ENCODE measurements at places on chromosomes 5 and 9.

- DNase-seq, result no peak
These were observed 102.0 kb downstream of the NSG2 start for GRCh38 chr5:174147551-174147950.

- DNase-seq, result no peak
These were observed 44.6 kb upstream of the BASP1 start for GRCh38 chr5:17172791-17173190.

DNA sequence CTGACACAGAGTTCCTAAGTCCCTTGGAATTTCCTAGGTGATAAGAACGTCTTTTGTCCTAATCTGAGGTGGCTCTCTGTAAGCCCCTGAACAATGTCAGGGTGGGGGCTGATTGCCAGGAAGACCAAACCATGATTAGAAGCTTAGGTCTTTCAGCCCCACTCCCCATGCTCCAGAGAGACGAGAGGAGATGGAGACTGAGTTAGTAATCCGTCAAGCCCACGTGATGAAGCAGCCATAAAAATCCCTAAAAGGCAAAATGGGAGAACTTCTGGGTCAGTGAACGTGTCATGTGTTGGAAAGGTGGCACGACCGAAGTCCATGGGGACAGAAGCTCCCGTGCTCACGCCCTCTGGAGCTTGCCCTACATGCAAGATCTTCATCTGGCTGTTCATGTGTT, 85.6 kb downstream of the RAD23B start:
- peak; percentile 45 for DNase-seq

- DNase-seq, result no peak
These were observed 49.8 kb upstream of the TESK1 start for GRCh38 chr9:35555246-35555701.

DNA sequence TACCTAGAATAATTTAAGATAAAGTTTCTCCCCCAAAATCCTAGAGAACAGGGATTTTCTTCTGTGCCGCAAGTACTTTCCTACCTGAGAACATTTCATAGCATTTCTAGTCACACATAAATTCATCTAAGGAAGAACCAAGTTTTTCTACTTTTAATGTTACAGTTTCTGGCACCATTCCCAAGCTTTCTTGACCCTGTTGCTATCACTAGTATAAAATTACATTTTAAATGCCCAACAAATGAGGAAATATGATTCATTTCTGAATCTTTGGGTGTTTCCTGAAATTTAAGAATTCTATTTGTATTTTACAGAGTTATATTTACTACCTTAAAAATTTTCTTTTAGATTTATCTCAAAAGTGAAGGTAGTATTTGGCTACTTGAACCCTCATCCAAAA, 137.8 kb downstream of the LPAR1 start:
- DNase-seq, result no peak

DNA sequence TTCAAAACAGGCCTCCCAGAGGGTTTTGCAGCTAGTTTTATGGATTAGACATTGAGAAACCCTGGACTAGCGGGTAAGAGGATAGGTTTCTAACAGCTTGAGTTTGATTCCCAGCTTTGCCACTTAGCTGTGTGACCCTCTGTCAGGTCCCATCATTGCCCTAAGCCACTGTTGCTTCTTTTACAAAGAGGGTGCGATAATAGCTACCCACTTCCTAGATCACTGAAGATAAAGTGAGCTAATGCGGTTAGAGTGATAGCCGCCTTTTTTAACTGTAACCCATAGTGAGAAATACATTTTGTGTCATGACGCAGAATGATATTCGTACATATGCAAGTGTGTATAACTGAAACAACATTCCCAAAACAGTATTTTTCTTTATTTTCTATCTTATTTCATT, 40.3 kb downstream of the CSF1R start:
- DNase-seq, result no peak

DNA sequence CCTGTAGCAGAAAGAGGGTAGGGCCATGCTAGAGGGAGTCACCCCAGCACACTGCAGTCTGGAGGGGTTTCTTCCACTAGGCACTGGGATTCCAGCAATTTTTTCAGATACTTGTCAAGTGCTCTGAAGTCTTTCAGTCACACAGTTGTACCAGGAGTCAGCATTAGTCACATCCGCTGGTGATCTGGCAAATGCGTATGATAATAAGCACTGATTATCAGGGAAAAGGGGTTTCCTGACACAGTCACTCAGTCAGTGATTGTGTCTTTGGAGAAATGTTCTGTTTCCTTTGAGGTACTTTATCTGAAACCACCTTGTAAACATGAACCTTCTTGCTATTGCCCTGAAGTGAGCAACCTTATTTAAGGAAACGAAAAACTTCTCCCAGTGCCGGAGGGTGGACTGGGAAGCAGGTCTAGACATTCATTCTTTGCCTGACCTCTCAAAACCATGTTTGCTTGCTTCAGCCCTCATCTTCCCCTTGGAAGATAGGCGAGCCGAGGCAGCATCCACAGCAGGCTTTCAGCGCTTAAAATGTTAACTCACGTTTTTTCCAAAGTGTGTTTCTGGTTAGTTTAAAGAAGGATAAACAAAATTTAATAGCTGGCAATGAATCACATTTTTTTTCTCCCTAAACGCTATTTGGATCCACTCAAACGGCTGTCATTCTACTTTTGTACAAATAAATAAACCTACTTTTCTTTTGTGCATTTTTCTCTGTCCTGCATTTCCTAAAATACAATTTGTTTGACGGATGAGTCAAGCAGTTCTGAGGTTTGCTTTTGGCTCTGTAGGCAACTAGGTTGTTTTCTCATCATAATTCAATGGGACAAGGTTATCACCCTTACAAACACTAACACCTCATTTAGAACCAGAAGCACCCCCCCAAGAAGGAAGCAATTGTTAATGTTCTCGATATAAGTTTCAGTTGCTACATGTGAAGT, 77.7 kb downstream of the FOXD1 start:
- DNase-seq, result peak; percentile 52

DNA sequence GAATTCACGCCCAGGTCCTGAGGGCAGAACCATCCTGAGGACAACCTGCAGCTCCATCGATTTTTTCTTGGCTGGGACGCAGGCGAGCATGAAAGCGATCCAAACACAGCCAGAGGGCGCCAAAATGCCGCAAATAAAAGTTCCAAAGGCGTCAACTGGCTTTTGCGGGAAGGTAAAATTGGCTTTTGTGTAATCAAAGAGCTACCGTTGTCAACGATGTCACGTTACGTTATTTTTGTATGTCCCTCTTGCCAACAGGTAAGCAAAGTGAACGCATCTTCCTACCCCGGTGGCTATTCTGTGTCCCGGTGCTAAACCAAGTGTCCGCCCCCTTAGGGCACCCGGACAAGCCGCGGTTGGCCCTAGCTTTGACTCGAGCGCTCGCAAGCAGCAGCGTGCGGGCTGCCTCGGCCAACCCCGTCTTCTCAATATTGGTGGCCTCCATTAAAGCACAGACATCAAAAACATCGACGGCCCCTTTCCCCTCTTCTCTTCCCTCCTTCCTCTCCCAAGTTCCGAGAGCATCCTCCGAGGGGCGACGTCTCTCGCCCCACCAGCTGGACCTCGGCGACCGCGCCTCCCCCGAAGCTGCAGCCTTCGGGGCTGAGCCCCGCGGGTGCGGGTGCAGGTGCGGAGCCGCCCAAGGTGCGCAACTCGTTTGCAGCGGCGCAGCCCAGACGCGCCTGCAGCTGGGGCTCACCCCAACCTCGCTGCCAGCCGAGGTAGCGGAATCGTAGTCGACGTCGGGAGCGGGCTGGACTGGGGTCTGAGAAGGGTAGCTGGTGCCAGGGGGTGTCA, 1.1 kb upstream of the BASP1 start:
- DNase-seq, result peak; percentile 85

DNA sequence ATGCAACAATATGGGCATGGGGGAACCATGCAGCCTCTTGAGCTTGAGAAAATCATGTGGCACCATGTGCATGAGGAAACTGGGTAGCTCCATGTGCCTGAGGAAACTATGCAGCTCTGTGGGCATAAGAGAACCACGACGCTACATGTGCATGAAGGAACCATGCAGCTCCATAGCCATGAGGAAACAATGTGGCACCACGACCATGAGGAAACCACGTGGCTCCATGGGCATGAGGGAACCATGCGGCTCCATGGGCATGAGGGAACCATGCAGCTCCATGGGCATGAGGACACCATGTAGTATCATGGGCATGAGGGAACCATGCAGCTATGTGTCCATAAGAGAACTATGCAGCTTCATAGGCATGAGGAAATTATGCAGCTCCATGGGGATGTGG, 140.8 kb downstream of the CAVIN4 start:
- DNase-seq, result no peak

DNA sequence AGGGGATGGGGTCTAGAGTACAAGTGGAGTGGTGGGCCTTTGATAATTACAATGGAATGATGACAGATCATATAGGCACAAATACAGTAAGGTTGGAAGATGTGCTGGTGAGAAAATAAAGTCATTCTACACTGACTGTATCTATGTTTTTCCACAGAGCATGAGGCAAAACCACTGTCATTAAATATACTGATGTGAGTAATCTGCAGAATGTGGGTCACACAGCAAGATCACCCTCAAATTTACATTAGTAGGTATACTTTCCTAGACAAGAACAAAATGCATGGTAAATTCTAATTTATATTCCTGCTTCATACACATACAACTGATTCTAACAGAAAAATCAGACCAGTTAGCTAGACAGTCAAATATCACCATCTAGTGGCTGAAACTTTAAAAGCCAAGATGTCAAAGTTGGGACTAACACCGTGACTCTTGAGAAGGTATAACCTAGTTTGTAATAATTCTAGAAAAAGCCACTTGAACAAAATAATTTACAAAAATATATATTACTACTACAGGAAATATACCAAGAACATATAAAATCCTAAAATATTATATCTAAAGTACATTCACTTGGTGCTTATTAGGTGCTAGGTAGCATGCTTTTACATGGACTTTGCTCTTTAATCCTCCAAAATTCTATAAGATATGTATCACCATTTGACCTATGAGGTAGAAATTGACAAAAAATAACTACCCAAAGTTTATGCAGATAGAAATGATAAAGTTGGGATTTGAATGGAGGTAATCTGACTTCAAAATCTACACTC, 19.5 kb downstream of the TTC33 start:
- peak; percentile 52 for DNase-seq

DNA sequence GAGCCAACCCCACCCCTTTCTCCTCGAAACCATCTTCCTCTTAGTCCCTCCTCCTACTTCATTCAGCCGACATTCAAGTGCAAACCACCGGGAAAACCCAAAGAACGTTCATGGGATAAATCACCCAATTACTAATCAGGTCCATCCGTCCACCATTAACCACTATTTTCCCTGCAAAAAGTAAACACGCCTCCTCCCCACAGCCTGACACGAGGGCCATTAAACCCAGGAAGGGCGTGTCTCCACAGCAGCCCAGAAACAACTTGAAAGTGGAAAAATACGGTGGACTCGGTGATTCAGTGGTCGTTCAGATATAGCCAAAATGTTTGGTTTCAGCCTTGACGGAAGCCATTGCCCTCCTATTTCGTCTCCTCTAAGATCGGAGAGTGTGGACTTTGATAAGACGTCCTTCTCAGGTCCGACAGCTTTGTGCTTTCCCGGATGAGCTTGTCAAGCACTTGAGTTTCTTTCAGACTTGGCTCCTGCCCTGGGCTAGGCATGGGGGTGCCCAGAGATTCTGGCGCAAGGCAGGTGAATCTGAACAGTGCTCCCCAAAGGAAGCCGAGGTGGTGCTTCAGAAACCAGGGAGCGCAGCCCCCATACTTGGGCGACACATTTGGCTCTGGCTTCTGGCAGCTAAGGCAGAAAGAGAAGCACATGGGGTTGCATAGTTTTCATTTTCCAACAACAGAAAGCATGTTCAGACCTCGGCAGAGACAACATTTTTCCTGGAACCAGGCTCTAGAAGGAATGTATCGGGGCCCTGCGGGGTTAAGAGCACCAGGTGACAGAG, 56.6 kb downstream of the SMIM23 start:
- no peak for DNase-seq

- DNase-seq, result no peak
These were observed 135.6 kb downstream of the ACTL7B start for GRCh38 chr9:108720191-108720642.

All from cardiac muscle cell (in vitro differentiated cells and primary cell).